ENCODE measurements at places on chromosomes 3 and 15.

GRCh38 chr3:13332740-13333139, 87.4 kb downstream of the NUP210 start:
- peak; percentile 16 for DNase-seq

DNA sequence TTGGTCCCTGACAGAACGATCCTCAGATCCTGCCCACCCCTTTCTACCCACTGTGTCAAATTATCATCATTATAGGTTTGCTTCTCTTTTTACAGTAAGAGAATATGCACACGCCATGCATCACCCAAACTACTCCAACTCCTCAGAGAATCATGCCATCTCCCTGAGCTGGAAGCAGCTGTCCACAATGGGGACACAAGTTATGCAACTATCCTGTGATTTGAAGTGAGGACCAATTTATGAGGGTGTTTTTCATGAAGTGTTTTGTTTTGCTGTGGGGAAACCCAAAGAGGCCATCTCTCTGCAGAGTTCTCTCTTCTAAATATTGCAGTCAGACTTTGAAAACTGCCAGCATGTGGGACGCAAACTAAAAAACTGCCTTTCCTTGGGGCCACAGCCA, 35.8 kb upstream of the TNFSF10 start:
- no peak for DNase-seq

- no peak for DNase-seq
These were observed 46.3 kb upstream of the INSYN1 start for GRCh38 chr15:73799466-73799865.

GRCh38 chr3:72462595-72463011, 385.6 kb downstream of the SHQ1 start:
- DNase-seq = no peak

DNA sequence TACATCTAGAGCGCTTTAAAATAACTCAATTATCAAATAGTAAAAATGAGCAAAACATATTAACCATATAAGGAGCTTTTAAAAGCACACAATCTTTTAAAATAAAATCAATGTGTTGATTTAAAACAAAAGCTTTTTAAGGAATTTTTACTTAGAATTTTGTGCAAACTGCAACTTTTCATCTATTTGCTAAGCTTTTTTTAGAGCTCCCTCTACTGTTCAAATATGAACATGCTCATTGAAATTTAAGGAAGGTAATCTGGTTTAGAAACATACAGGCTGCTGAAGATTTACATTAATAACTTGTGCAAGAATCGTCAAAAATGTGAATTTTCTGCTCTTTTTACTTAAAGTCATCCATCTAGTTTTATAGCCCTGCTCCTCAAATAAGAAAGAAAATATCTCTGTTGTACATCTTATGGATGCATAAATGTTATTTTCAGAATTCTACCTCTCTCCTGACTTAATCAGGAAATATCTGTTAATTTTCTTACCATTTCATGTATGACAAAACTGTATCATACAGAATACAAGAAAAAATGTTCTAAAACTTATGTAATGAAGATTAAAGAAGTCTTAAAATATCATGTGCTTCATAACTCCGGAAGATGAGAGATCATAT, 469.4 kb upstream of the ROBO2 start:
- DNase-seq = no peak

- peak; percentile 69 for DNase-seq
These were observed 29.4 kb upstream of the TMEM45A start for GRCh38 chr3:100463002-100463401.

DNA sequence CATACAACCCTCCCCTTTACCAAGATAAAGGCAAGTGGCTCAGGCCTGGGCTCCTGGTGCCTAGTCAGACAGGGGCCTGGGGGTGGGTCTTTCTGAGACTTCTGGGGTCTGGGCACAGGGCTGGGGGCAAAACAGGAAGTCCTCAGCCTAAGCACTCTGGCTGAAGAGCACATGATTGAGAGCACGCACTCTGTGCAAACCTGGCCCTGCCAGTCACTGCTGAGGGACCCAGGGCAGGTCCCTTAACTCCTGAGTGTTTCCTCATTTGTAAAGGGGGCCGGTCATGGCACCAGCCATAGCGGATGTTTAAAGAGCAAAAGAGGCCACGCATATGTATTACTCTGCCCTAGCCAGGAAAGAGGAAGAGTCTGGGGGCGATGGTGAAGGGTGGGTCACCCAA, 16.0 kb downstream of the TKT start:
- DNase-seq = no peak

GRCh38 chr3:176262071-176262470, 935.2 kb downstream of the TBL1XR1 start:
- no peak for DNase-seq

GRCh38 chr15:74920456-74920855, 13.8 kb upstream of the FAM219B start:
- no peak for DNase-seq

- DNase-seq = no peak
These were observed 11.7 kb downstream of the BAHD1 start for GRCh38 chr15:40452296-40453090.

DNA sequence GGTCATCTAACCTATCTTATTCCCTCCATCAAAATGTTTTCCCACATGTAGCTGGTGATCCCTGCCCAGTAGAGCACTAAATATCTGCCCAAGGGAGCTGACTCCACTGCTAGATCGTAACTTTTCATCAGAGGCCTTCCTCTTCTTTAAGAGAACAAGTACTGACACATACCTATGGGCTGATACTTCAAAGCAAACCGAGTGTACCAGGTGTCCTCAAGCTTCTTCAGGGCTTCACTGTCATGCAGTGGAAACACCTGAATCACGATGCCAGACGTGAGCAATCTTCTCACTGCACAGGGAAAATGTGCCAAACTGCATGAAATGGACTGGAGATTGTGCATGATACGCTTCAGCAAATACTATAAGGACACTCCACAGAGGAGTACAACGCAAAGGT, 41.6 kb downstream of the ANO10 start:
- DNase-seq = no peak

DNA sequence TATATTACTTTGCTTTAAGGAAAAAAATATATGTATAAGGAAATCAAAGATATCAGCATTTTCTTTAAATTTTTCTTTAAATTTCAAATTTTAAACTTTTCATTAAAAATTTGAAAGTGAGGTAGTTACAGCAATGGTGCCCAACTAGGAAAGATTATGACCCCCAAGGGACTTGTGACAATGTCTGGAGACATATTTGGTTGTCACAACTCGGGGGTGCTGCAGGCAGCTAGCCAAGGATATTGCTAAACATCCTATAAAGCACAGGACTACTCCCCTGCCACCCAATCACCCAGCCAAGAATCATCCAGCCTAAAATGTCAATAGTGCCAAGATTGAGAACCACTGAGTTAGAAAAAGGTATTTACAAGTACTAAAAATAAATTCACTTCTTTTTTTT, 57.3 kb downstream of the SLC4A7 start:
- no peak for DNase-seq

DNA sequence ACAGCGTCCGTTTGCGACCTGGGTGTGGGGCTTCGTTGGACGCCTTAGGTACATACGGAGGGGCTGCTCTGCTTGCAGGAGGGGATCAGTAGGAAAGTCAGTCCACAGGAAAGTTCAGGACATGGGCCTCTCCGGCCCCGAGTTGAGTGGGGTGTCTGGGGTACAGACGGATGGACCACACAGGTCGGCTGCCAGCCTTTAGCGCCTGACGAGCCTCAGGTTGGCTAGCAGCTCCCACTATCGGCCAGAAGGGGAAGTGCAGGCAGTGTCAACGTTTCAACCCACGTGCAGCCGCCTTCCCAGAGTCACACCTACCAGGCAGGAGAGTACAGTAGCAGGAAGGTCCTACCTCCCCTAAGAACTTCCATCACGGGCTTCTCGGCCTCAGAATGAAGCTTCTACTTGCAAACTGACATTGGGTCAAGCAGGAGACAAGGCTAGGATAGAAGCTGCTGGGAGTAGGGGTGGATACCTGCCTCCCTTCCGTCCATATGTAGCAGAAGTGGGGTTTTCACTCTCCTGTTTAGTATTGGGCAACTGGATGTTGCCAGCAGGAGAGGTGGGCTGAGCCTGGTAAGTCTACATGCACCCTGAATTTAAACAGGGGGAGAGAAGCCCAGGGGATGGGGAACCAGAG, 1.8 kb upstream of the SCN5A start:
- peak; percentile 76 for DNase-seq

GRCh38 chr3:112405845-112406244, 72.9 kb downstream of the CD200 start:
- no peak for DNase-seq

- DNase-seq = no peak
These were observed 5.6 kb upstream of the MFGE8 start for GRCh38 chr15:88918738-88919137.

DNA sequence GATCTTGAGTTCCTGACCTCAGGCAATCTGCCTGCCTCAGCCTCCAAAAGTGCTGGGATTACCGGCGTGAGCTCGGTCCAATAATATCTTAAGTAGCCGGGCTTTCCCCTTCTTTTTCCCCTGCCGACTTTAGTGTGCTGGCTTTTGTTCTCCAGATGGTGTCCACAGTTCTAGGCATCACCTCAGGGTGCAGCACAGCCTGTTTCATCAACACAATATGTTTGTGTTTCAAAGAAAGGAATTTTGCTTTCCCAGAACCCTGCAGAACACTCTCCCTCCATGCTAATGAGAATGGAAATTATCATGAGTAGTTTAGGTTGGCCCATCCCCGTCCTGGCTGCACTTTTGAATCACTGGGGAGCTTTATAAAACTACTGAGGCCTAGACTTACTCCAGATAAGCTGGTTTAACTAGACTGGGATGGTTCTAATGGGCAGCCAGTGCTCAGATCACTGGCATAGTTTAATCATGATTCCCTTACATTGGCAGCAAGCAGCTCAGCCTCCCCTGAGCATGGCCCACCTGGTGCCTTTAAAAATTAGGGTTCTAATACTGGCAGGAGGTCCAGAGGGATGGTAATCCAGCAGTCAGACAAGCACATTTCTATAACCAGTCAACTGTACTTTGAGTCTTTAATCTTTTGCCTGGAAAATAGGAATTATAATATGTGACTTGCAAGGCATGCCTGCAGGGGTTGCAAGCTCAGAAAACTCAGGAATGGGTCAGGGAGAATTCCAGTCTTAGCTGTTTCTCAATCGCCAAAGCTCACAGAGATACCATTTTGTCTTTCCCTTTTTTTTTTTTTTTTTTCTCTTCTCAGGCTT, 127.6 kb upstream of the RASGRP1 start:
- DNase-seq = no peak

GRCh38 chr3:171142985-171143384, 116.5 kb upstream of the SLC2A2 start:
- peak; percentile 90 for DNase-seq

- DNase-seq = no peak
These were observed 73.3 kb upstream of the UBE2E2 start for GRCh38 chr3:23129817-23130216.

Data from NCI-H2081 (cell line).